ENCODE measurements at places on chromosomes 4 and X.

DNA sequence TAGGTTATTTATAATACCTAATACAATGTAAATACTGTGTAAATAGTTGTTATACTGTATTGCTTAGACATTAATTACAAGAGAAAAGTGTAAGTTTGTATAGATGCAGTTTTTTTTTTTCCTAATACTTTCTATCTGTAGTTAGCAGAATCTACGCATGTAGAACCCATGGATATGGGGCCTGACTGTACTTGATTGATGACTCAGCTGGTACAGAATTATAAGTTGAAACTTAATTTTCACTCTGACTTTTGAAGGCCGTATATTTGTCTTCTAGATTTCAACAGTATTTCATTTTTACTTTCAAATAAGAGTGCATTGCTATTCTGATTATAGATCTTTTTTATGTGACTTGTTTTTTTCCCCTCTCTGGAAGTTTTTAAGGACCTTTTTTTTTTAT lies 30.8 kb upstream of the NDUFC1 start:
- DNase-seq, result no peak

- no peak for DNase-seq
Observed at GRCh38 chr4:55793479-55793878, 26.1 kb upstream of the EXOC1L start.

- DNase-seq, result no peak
Observed at GRCh38 chrX:13433298-13433605, 113.4 kb upstream of the ATXN3L start.

DNA sequence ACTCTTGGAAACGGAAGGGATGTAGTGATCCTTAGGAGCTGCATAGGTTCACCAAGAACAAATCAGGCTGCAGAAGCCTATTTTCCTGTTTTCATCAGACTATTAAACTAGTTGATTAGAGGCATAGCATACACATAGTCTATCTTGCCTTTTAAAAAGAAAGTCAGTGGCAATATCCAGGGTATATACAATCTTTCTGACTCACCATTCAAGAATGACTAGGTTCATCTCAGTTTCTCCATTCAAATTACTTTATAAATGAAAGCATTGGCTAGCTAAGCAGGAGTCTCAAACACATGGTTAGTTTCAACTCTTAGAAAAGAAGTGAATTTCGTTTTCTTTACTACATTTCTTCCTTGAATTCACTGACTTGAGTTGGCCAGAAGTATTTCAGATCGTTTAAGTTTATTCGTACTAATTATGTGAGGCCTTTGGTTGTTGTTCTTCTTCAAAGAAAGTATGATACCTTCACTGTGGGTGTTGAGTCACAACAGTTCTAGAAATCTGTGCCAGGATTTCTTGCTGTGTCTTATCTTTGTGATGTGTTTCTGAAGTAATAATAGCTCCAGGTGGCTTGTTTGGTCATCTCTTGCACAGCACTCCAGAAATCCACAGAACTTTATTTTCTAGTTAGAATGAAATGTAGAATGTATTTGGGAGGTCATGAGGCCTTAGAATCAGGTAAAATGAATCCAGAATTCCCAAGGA lies 88.2 kb downstream of the AWAT2 start:
- DNase-seq, result no peak

DNA sequence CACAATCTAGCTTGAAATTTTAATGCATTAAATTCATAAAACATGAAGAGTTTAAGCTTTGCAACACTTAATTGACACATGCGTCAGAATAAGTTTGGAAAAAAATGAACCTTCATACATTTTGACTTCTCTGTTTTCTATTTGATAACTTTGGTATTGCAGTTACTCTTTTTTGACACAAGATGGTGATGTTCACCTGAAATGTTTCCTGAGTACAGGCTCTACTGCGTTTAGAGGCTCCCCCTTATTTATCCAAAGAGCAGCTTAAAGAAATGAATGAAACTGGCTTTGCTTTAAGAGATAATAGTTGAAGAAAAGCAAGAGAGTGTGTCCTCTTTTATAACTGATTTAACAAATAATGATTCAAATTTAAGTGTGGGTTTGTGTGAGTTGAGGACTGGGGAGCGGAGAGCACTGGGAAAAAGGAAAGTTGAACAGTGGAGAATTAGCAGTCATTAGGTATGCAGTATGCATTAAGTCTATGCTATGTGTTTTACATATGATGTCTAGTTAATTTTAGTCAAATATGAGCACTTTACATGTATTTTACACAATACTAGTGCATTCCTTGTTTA lies 180.6 kb upstream of the NUDT6 start:
- no peak for DNase-seq

DNA sequence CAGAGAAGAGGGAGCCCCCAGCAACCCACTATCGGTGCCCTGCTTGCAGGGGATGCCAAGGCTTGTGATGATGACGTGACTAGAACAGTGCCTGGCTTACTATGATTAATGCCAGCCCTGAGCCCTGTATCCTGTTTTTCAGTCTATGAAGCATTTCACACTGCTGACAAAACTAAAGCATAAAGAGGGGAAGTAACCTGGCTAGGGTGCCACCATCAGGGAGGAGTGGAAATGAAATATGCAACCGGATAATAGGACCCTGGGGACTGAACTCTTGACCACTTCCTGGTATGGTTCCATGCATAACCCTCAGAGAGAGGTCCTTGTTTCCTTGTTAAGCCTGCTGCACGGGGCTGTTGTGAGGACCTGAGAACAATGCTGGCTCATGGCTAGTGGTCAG lies 50.3 kb downstream of the MED28 start:
- DNase-seq, result no peak

- DNase-seq, result no peak
Observed at GRCh38 chr4:175427751-175428150, 384.3 kb downstream of the GPM6A start.

DNA sequence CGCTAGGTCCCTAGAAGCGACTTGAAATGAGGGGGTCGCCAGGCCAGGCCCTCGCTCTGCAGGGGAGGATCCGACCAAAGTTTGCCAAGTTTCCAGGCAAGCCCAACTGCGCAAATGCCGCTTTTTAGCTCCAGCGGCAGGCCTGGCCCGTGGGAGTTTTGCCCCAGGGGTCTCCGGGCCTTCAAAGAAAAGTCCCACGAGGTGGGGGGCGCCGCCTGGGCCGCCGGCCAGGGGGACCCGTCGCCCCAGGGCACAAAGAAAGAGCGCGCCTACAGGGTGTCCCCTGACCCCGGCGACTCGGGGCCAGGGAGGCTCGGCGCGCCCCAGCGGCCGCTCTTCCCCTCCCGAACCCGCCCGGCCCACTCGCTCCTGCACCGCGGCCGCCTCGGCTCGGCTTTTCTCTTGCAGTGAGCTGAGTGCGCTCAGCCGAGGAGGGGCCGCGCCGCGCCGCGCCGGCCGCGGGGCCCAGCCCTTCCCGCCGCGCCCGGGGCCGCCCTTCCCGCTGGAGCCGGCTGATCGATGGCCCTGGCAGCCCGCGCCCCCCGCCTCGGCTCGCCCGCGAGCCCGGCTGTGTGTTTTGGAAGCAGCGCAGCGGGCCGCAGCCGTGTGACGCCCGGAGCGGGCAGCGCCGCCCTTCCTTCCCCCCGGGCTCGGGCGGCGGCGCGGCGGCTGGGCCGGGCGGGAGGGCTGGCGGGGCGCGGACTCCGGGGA lies 754 bp upstream of the KLF3 start:
- no peak for DNase-seq

DNA sequence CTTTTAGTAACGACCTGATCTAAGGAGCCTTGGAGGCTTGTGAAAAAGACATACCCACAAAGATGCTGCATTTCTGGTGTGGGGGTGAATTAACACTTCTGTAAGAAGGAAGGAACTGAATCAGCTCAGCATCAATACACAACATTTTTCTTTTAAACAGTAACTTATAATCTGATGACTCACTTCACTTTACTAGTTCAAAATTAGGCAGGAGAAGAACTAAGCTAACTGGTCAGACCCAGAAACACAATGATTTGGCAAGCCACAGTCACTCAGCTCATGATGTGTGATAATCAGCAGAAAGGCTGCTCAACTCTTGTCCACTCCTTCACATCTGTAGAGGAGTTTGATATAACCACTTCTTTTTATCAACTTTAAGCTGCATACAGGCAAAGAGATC lies 4.6 kb downstream of the MMAA start:
- no peak for DNase-seq

DNA sequence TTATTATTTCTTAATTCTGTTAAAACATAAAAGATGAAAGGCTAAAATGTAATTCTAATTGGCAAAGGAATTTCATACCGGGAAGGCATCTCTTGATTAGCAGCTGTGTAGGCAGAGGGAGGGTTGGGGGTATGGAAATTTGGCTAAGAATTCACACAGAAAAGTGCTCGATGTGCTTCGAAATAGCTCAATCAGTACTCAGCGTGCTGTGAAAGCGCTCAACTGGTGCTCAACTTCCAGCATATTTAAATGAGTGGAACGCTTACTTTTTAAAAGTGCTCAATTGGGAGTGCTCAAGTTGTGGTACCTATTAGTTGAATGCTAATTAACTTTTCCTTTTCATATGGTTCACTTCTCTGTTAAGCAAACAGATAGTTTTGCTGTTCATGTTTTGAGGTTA lies 695.9 kb upstream of the ATOH1 start:
- no peak for DNase-seq

DNA sequence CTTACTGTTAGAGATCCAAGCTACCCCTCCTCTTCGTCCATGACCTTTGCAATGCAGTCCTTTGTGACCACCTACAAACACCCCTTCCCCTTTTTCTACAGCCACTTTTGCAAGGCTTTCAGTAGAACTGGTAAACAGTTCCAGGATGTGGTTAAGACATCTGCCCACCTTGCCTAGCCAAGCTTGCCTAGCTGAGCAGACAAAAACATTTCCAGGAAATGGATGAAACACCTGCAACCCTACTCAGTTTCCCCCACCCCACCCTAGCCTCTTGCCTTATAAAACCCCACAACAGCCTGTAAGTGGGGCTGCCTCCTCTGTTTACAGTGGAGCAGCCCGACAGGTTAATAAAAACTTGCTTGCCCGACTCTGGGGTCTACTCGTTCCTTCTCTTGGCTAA lies 133.8 kb downstream of the ZC4H2 start:
- DNase-seq, result no peak

DNA sequence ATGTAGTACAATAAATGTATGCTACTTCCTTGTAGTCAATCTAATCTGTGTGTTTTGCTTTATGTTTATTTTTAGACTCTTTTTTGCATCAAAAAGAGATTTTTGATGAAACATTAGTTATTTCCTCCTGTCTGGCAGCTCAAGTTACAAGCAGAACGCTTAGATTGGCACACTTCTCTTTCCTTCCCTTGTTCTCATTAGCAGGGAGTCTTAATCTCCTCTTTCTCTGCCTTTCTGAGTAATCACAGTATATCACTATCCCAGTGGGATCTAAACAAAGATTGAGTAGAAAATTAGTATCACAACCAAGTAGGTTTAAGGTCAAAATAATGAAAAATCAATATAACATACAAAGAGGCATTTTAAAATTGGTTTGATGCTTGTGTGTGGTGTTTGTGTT lies 1192.6 kb downstream of the C4orf33 start:
- no peak for DNase-seq

- no peak for DNase-seq
Observed at GRCh38 chrX:133796282-133796681, 189.1 kb downstream of the GPC3 start.

DNA sequence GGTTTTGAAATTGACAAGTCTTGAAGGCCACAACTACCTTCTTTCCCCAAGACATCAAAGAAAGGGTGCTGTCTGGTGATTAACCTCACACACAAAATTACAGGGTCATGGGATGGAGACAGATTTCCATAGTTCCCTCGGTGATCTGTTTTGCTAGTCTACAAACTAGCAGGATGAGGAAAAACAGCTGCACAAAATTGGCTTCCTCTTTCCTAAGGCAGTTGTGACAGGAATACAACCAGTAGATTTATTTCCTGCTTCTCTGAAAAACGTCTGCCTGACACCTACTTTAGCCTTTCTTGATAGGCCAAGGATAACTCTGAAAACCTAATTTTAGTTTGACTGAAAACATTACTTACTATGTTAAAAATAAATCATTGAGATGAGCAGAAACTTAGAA lies 39.6 kb downstream of the DKK2 start:
- DNase-seq, result no peak

DNA sequence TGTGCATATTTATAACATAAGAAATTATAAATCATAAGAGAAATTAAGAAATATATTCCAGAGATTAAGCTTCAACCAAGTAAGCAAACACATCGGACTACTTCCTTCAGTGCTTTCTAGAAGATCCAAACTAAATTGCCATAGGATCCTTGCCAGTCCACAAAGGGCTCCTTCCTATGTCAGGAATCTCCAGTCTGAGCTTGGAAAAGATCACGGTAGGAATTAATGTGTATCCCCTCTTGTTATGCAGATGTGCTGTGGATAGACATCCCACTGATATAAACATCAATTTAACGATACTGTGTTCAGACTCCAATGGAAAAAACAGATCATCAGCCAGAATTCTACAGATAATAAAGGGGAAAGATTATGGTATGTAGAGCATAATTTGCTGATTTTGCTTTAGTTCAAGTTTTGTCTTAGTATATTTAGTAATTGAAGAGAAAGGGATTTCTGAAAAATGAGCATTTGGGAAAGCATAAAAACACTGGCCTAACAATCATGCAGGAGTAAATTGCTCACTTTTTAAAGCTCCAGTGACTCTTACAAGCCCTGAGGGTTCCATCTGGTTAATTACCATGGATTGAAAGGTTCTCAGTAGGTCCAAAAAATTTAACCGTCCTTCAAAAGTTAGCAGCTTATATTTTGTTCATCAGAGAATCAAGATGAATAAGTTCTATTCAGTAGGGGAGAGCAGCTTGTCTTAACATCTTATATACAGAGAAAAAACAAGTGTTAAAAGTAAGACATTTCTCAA lies 65.9 kb downstream of the HHIP start:
- DNase-seq, result no peak

GRCh38 chr4:98518559-98519267 lies 139.7 kb downstream of the TSPAN5 start:
- no peak for DNase-seq

DNA sequence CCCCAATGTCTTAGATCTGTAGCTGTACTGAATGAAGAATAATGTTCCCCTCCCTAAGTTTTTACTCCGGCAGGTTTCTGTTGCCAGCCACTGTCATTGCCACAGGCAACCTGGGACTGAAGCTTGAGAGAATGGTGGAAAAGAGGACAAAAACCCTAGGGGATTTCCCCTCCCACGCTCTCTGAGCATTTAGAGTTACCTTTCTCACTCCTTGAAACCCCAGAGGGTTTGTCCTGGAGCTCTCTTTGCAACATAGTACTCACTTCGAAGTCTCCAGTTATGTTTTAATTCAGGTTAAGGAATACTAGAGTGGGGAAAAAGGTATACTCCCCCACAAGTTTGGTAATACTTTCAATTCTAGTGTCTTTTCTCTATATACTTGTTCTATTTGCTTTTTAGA lies 31.5 kb downstream of the F8 start:
- no peak for DNase-seq

- DNase-seq, result no peak
Observed at GRCh38 chrX:151031391-151031975, 48.3 kb downstream of the HMGB3 start.

DNA sequence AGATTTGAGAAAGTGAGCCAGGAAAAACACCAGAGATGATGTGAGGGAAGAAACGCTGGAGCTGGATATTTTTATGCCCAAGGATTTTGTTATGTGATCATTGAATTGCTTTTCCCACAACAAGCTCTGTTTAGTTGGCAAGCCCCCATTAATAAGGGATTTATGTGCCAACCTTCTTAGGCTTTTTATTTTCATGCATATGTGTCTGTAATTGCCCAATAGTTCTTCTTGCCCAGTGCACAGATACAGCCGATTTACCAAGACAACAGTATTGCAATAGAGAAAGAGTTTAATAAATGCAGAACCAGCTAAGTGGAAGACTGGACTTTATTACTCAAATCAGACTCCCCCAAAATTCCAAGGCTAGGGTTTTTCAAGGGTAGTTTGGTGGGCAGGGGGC lies 57.7 kb downstream of the TRIM2 start:
- DNase-seq, result no peak
